ENCODE measurements at places on chromosomes 11 and 22. TPM values are rescaled to one million over a fixed set of nuclear protein-coding genes. Genes with fewer than 3 reads are reported as not detected.

DNA sequence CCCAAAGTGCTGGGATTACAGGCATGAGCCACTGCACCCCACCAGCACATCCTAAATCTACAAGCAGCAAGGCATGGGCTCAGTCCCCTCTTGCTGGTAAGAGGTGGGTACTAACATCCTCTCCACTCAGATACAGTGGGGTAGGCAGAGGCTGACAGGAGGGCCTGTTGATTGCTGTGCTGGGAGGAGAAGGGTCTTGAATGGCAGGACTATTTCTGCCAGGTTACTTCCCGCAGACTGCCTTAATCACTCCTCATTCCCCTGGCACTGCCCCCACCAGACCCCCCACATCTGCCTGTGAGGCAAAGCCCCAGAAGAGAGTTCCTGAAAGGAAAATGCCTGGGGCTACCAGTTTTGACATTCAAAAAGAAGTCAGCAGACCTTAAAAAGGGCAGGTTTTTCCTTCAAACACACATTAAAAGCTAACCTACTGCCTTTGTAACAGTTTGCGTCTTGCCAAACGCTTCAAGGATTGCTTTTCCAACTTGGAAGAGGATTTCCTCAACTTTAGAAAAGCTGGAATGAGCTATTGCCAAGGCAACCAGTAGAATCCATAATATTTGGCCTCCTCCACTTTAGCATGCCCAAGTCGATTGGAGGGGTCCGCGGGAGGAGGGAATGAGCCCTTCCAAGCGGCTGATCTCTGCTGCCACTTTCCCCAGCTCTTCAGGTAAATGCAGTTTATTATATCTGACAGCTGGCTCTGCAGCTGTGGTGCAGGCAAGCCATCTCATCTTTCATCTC lies 62.0 kb downstream of the FDX1 start:
- DNase-seq: no peak

Gene PVALB
- not detected for total RNA-seq

GRCh38 chr22:31044262-31044861 lies 36.8 kb upstream of the SMTN start:
- peak; percentile 72 for DNase-seq

DNA sequence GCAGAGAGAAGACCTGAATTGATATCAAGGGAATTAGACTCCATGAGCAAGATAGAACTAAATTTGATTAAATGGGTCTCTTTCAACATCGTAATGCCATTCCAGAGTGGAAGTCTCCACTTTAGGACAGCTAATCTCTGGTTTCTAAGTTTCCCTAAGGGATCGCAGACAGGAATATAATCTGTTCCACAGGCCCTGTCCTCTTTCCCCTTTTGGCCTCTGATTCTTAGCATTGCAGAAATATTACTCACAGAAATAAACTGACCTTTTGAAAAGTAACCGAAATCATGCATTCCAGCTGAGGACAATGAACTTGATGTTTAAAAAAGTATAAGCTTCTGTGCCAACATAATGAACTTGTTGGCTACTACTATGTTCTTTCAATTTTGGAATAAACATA lies 227.8 kb downstream of the ETS1 start:
- no peak for DNase-seq

- no peak for DNase-seq
These were observed 806.7 kb downstream of the NTM start for GRCh38 chr11:132177106-132177505.

Gene INS
- total RNA-seq: not detected
